Cerebellar nuclear complex (tissue), 1 donor: ENCODE measurements at places on chromosomes 6 and 20.

GRCh38 chr6:144185133-144185836 lies 35.0 kb downstream of the STX11 start:
- DNase-seq = no peak

DNA sequence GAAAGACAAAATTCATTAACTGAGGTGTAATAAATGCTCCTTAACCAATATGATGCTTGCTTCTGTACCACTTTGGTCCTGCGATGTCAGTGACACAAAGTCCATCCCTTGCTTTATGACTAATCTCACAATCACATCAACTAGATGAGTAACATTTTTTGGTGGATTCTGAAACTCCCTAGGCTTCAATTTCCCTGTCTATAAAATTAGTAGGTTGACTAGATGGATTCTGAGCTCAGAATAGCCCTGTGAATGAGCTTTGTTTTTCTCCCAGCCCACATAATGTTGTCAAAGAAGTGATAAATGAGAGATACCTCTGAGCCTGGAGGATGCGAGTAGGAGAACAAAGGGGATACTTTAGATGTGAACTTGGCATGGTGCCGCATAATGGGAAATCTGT lies 9.1 kb downstream of the TXLNB start:
- DNase-seq = no peak

DNA sequence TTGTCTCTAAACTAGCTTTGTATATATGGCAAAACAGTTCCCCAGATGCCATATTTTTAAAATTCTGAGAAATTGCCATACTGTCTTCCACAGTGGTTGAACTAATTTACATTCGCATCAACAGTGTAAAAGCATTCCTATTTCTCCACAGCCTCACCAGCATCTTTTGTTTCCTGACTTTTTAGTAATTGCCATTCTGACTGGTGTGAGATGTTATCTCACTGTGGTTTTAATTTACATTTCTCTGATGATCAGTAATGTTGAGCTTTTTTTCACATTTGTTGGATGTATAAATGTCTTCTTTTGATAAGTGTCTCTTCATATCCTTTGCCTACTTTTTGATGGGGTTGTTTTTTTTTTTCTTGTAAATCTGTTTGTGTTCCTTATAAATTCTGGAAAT lies 1222.7 kb upstream of the CITED2 start:
- no peak for DNase-seq

DNA sequence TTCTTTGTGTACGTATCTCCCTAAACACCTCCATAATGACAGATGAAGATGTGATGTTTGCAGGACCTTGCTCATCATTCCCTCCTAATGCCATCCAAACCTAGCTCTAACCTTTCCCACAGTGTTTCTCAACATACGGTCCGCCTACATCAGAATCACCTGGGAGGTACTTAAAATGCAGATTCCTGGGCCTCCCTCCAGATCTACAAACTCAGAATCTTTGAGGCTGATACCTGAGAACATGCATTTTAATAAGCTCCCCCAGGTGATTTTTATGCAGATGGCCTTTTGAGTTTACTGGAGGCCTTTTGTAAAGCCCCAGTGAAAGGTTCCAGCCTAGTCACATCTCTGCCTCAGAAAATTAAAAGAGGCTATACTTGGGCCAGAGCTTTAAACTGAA lies 40.5 kb downstream of the METTL24 start:
- DNase-seq = no peak

- no peak for DNase-seq
These were observed 1.4 kb downstream of the TMEM170B start for GRCh38 chr6:11538819-11539468.

DNA sequence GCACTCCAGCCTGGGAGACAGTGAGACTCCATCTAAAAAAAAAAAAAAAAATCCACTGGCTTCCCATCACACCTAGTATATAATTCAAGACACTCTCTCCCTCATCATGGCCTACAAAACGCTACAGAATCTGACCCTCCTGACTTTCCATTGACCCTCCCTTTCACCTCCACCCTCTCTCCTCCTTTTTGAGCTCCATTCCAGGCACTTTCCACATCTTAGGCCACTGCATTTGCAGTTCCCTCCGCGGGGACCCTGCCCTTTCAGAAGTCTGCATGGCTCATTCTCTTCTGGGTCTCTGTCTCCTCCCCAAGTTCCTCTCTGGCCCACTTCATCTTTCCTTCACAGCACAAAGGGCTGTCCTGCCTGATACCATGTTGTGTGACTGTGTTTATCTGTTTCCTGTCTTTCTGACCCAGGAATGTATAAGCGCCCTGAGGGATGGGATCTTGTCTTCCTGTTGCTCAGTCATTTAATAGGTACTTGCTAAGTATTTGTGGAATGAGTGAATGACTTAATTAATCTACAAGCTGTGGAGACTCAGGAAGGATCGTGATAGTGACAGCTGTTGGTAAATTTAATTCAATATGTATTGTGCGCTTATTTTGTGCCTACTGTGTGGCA lies 35.2 kb downstream of the NCR2 start:
- DNase-seq = no peak

DNA sequence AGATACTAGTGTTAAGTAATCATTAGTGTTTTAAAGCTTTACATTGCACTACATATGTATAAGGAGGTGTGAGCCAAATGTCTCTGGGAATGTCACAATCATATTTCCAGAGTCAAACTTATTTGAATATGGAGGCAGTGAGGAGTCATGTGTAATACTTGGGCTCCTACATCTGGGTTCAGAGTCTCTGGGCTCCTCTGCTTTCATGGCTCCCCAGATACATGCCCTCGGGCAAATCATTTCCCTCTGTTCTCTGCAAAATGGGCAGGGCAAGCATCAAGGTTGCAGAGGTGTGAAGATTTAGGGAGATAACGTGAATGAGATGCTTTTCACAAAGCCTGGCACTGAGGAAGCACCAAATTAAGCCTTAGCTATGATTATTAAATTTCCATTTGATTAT lies 138.3 kb upstream of the SGK1 start:
- DNase-seq = no peak

- no peak for DNase-seq
These were observed 160.2 kb downstream of the GJA1 start for GRCh38 chr6:121595646-121596045.

DNA sequence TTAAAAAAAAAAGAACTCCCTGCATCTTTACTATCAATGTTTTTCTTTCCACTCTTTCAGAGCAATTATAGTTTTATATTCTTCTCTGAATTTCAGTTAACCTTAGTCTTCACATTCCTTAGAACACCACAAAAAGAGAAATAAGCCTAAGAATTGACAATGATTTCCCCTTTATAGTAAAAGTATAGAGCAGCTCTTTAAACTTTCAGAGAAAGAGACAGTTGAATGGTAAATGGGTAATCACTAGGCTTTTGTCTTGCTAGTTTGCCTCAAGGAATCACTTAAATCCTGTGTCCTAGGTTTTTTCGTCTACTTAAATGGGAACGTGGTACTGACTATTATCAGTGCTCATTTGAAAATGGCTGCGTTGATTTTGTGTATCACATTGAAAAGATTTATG lies 31.8 kb downstream of the SLX4IP start:
- no peak for DNase-seq

GRCh38 chr6:12621754-12622153 lies 94.8 kb upstream of the PHACTR1 start:
- DNase-seq = no peak

- DNase-seq = no peak
These were observed 95.3 kb downstream of the MDGA1 start for GRCh38 chr6:37602346-37602745.

DNA sequence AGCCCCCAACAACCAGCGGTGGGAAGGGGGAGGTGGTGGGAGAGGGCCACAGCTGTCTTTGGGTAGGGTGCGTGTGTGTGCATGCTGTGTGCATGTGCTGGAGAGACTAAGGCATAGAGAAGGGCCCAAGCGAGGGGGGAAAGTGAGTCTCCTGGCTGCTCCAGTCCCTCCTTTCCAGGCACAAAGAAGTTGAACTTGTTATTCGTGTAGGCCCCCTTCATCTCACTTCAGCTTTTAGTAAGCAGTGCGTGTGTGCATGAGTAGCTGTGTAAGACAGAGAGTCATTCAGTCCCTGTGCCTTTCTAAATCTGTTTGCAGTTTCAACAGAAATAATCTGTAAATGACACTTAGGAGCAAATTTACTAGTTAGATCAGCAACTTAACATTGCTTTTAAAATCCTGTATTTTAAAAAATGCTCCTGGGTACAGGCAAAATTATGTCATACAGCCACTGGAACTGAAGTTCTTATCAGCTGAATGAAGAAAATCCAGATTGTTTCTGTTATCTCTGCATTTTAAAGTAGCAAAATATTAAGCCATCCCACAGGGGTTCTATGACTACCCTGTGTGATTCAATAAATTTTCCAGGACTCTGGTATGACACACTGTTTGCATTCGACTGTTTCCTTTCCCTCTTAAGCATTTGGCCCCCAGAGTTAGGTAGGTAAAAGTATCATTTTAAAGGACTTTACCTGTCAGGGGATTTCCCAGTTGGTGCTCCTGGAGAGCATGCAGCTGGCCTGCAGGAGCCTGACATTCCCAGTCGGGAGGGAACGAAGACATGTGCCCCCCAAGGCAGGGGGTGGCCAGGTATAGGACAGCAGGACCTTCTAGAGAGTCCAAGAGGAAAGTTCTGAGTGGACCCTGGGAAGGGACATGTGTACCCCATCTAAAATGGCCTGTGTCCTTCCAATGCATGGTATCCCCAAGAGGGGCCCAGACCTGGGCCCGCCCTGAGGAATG lies 39.0 kb downstream of the MTRES1 start:
- DNase-seq = no peak

DNA sequence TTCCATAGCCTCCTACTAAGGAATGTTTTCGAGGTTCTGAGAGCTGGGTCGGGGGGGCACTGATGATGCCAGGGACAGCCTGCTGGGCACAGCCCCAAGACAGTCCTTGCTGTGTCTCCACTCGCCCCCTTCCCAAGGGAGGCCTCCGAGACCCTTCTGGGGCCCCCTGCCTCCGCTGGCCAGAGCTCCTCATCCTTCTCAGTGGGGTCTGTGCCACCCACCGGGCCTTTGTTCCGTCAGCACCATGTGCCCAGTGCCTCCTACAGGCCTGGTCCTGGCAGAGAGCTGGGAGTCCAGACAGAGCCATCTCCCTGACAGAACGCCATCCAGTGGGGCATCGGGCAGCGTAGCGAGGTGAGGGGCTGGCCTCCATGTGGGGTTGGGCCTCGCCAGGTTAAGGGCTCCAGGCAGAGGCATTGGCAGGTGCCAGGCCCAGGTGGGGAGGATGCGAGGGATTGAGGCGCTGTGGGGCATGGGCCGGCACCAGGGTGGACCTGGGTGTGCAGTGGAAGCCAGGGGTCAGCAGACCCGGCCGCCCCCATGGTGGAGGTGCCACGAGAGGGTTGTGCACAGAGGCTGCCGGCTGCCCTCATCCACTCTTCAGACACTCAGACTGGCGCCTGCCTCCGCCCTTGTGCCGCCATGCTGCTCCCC lies 13.3 kb downstream of the RBM38 start:
- no peak for DNase-seq

GRCh38 chr6:26457264-26457805 lies 420 bp upstream of the BTN2A1 start:
- no peak for DNase-seq

- DNase-seq = no peak
These were observed 356.4 kb downstream of the KIF16B start for GRCh38 chr20:16216914-16217230.

DNA sequence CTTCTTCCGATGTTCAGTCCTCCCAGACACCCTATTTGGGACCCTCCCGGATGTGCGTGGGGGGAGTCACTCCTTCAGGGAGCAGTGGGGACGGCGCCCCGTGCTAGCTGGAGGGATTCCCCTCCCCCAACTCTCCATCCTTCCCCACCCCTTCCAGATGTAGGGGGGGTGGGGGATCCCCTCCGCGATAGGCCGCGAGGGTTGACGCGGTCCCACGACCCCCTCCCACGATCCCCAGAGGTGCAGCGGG lies 548 bp downstream of the GNL1 start:
- no peak for DNase-seq

- DNase-seq = no peak
These were observed 2.5 kb upstream of the NELFCD start for GRCh38 chr20:58978351-58979190.

GRCh38 chr6:39137245-39137644 lies 22.3 kb upstream of the SAYSD1 start:
- no peak for DNase-seq

DNA sequence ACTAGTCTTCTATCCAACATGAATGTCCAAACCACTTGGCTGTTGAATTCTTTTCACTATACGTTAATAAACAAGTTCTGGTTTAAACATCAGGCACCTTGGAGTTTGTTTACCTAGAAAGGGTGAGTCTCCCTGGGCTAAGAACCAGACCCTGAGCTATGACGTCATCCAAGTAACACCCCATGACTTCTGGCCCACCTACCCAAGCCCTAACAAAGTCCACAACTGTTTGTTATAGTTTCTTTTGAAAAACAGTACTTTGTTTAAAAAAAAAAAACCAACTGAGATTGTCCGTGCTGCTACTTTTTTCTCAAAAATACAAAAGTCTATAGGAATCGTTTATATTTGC lies 146.9 kb upstream of the BEND6 start:
- DNase-seq = no peak

DNA sequence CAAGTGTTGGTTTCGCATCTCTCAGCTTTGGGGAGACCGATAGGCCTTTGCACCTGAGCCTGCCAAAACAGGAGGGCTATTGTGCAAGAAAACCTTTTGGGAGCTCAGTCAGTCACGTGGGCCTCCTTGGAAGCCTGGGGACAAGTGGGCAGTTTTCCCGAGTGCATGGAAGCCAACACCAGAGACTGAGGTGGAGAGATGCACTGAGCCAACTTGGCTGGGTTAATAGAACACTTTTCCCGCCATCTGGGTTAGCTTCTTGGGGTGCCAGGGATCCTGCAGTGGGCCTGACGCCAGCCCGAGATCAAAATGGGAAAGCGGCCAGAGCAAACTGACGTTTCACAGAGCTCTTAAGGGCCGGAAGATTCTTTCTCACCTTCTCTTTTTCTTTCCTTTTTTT lies 2.8 kb upstream of the OOEP start:
- peak; percentile 97 for DNase-seq

DNA sequence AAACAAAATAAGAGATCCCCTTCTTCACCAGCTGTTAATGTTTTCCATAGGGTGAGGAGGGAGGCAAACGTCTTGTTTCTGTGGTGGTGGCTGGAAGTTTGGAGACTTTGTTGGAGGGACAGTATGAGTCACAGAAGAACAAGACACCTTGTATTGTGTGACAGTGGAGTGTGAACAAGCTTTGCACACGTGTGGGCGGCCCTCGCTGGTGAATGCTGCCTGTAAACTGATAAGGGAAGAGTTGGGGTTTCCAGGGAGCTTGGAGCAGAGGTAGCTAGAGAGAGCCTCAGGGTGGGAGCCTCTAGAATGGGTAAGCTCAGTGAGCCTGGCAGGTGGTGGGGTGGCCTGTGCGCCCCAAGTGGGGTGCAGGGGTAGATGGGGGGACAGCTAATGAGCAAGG lies 78.3 kb downstream of the ZDHHC14 start:
- no peak for DNase-seq
